Esophagus muscularis mucosa (tissue), 4 donors: ENCODE measurements at places on chromosomes 5 and 9. TPM values are rescaled to one million over a fixed set of nuclear protein-coding genes. Genes with fewer than 3 reads are reported as not detected.

Gene KIF24
- 0.66 TPM for total RNA-seq

Gene PNPLA7
- total RNA-seq: 3.0 TPM

Gene SMIM33
- total RNA-seq: not detected

Gene WHRN
- 8.1 TPM for total RNA-seq

Gene TMEM171
- total RNA-seq: not detected

Gene SLC22A4
- total RNA-seq: 0.78 TPM

Gene OR1N2
- not detected for total RNA-seq

Gene UNC13B
- 27.5 TPM for total RNA-seq

Gene ZNF883
- total RNA-seq: 1.7 TPM

Gene TAS2R1
- not detected for total RNA-seq

Gene ARID3C
- total RNA-seq: not detected

Gene PIP5KL1
- total RNA-seq: 1.3 TPM

Gene THBS4
- 25.6 TPM for total RNA-seq

Gene SLC9A3
- total RNA-seq: 1.7 TPM

Gene PKN3
- total RNA-seq: 10.0 TPM

Gene MAMDC2
- 134 TPM for total RNA-seq

Gene OLFML2A
- 81.0 TPM for total RNA-seq

Gene C9
- not detected for total RNA-seq

Gene WNT8A
- not detected for total RNA-seq

Gene BAG1
- 140 TPM for total RNA-seq

Gene COL5A1
- 36.0 TPM for total RNA-seq

Gene CCNO
- not detected for total RNA-seq

Gene SLC4A9
- not detected for total RNA-seq

Gene KIF20A
- total RNA-seq: 1.1 TPM

Gene PDE6A
- total RNA-seq: not detected

Gene CDC20B
- not detected for total RNA-seq

Gene FBP1
- total RNA-seq: 1.8 TPM

Gene RNF224
- not detected for total RNA-seq

Gene NIPAL4
- total RNA-seq: 2.8 TPM

Gene CDH9
- not detected for total RNA-seq

Gene TAF11L5
- not detected for total RNA-seq

Gene RNF208
- 1.2 TPM for total RNA-seq

Gene NXNL2
- 4.5 TPM for total RNA-seq

Gene PCDHGA5
- 5.2 TPM for total RNA-seq

Gene IL3
- total RNA-seq: not detected

Gene TMEFF1
- total RNA-seq: 0.50 TPM

Gene SEMA6A
- total RNA-seq: 20.9 TPM

Gene MSX2
- 1.8 TPM for total RNA-seq

Gene PCDHB16
- 3.6 TPM for total RNA-seq

Gene LECT2
- not detected for total RNA-seq

Gene PCDHA9
- 0.23 TPM for total RNA-seq

Gene BTNL9
- 20.3 TPM for total RNA-seq

Gene CENPH
- not detected for total RNA-seq

Gene PCDHB11
- 4.6 TPM for total RNA-seq
